Mesendoderm (in vitro differentiated cells): ENCODE measurements at places on chromosomes 3 and 15.

- H3K27ac ChIP-seq = no peak overlapping the region
- H3K4me1 ChIP-seq = no peaks in the 10 kb centered on the region
- DNase-seq = no peak
- H3K27me3 ChIP-seq = no peaks in the 10 kb centered on the region
- H3K36me3 ChIP-seq = no peaks in the 10 kb centered on the region
Measured at GRCh38 chr3:171306631-171307030, 153.6 kb downstream of the TNIK start.

DNA sequence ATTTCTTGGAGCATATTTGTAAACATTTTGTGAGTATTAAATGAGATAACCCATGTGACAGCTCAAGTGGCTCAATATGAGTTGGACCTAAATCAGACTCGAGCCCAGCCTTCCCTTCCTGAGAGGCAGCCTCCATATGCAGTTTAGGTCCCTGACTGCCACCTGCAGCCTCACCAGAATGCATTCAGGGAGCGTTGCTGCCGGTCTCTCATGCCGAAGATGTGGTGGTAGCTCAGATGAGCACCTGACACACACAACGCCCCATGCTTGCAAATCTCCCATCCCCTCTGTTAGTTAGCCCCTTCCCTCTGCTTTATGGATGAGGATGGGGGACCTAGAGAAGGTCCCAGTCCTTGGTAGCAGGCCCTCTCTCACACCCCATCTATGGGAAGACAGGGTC is 9.2 kb downstream of the ST6GAL1 start:
- no peak overlapping the region for H3K27ac ChIP-seq
- H3K27me3 ChIP-seq = no peaks in the 10 kb centered on the region
- no peaks in the 10 kb centered on the region for H3K36me3 ChIP-seq
- no peak overlapping the region for H3K4me3 ChIP-seq

- no peak for DNase-seq
- no peak overlapping the region for H3K4me3 ChIP-seq
- H3K36me3 ChIP-seq = no peaks in the 10 kb centered on the region
- no peaks in the 10 kb centered on the region for H3K4me1 ChIP-seq
- H3K27me3 ChIP-seq = no peaks in the 10 kb centered on the region
Measured at GRCh38 chr3:98839846-98840245, 61.6 kb downstream of the DCBLD2 start.

GRCh38 chr15:38689522-38689921 is 124.9 kb upstream of the RASGRP1 start:
- no peaks in the 10 kb centered on the region for H3K4me1 ChIP-seq
- no peaks in the 10 kb centered on the region for H3K27me3 ChIP-seq
- no peak overlapping the region for H3K27ac ChIP-seq
- DNase-seq = no peak
- no peaks in the 10 kb centered on the region for H3K36me3 ChIP-seq
- no peak overlapping the region for H3K4me3 ChIP-seq

DNA sequence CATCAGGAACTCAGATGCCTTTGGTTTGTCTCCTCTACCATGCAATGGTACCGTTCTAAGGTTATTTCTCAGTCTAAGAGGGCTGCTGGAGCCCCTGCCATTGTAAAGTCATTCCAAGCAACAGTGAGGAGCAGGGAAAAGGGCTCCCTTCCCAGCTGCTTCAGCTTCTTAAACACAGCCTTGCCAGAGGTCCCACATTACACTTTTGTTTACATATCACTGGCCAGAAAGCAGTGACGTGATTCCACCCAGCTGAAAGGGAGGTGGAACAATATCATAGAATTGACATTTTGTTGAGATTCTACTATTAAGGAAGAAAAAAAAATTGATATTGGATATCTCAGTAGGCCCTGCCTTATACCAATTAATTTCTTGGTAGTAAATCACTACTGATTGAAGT is 194.6 kb downstream of the SUCLG2 start:
- H3K27ac ChIP-seq = no peak overlapping the region
- H3K27me3 ChIP-seq = no peaks in the 10 kb centered on the region
- no peaks in the 10 kb centered on the region for H3K36me3 ChIP-seq

DNA sequence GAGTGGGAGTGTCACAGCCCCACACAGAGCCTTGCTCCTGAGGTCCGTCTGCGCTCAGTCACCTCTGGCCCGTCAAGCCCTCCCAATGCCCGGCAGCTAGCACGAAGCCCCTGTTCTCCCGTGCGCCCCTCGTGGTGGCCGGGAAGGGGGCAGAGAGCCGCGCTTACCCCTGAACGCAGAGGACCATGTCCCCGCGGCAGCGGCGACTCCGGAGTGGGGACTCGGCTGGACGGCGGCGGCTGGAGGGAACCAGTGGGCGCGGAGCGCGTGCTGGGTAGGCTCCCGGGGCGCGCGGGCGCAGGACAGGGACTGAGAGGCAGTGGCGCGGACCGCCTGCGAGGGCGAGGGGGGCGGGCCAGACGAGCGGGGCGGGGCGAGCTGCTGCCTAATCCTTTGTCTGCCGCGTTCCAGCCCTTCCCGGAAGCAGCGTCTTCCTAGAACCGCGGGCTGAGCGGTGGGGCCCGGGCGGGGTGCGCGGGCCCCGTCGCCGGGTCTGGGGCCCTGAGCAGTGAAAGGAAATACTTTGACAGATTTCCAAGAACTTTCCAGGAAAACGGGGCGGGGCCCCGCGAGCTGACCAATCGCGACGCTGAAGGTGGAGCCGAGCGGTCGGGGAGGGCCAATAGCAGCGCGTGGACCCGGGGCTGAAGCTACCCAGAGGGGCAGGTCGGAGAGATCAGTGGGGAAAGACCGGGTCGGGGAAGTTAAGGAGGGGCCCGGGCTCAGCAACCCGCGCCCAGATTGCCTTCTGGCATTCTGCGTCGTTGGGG is at the start of gene CISH:
CISH (minus strand) TSS at position 311 of the 770 bp plus-strand sequence; CDS start at position 187, 124 bp downstream.
- peak; percentile 97 for DNase-seq
- H3K4me1 ChIP-seq = peaks cover 3% of the 10 kb centered on the region
- no peaks in the 10 kb centered on the region for H3K36me3 ChIP-seq
- H3K27ac ChIP-seq = peak within 1 kb of the TSS; percentile 65
- H3K4me3 ChIP-seq = peak within 1 kb of the TSS; percentile 44

GRCh38 chr3:13322324-13322723 is 97.8 kb downstream of the NUP210 start:
- H3K27ac ChIP-seq = no peak overlapping the region
- DNase-seq = no peak
- H3K27me3 ChIP-seq = no peaks in the 10 kb centered on the region

GRCh38 chr15:46309914-46310313 is 675.1 kb downstream of the SQOR start:
- no peaks in the 10 kb centered on the region for H3K4me1 ChIP-seq
- no peak overlapping the region for H3K27ac ChIP-seq
- no peaks in the 10 kb centered on the region for H3K27me3 ChIP-seq
- no peak overlapping the region for H3K4me3 ChIP-seq
- DNase-seq = peak; percentile 65
- H3K36me3 ChIP-seq = no peaks in the 10 kb centered on the region

DNA sequence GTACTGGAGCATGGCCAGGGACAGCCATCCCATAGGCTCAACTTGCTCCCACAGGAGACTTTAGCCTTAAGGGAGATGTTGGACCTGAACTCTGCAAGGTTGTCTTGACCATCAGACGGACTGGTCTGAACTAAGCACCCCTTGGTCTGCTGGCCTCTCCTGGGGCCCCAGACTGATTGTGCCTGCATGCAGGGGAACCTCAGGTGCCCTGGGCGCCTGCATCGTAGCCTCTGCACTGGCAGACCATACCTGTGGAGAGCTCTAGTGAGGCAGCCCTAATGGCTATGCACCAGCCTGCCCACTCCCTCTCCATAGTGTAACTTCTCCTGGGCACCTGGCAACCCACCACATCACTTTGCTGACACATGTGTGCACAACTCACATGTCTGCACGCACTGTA is 395.6 kb downstream of the ZPLD1 start:
- DNase-seq = no peak
- no peak overlapping the region for H3K27ac ChIP-seq
- H3K36me3 ChIP-seq = no peaks in the 10 kb centered on the region
- H3K27me3 ChIP-seq = no peaks in the 10 kb centered on the region
- no peak overlapping the region for H3K4me3 ChIP-seq

- H3K27me3 ChIP-seq = no peaks in the 10 kb centered on the region
- H3K36me3 ChIP-seq = no peaks in the 10 kb centered on the region
- no peak overlapping the region for H3K4me3 ChIP-seq
- H3K4me1 ChIP-seq = no peaks in the 10 kb centered on the region
Measured at GRCh38 chr3:127072221-127072771, 89.4 kb downstream of the PLXNA1 start.

- no peaks in the 10 kb centered on the region for H3K36me3 ChIP-seq
- no peaks in the 10 kb centered on the region for H3K4me1 ChIP-seq
- DNase-seq = no peak
- no peaks in the 10 kb centered on the region for H3K27me3 ChIP-seq
- H3K4me3 ChIP-seq = no peak overlapping the region
Measured at GRCh38 chr15:78104566-78105475, 12.5 kb downstream of the SH2D7 start.

DNA sequence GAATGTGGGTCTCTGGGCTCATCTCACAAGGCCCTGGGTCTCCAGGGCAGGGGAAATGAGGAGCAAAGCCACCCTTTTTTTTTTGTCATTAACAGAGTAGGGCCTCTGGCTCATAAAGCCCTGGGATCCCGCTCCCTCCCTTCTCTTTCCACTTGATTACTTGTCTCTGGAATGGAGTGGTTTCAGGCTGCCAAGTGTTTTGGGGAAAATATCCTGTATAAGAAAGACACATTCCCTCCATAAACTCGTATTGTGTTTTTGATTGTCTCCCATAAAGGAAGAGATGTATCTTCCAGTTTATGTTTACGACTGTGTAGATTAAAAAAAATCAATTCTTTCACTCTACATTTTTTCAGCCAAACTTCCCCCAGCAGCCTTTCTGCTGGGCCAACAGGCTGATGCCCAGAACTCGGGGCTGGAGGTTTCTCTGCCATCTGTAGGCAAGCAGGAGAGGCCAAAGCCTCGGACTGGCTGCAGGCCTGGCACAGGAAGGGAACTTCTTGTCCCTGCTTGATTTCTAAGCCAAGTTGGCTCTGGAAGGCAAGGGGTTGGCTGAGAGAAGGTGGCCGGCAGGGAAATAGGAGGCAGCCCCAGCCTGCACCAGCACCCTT is 49.4 kb upstream of the INSYN1 start:
- peaks cover 8% of the 10 kb centered on the region for H3K4me1 ChIP-seq
- no peaks in the 10 kb centered on the region for H3K27me3 ChIP-seq
- H3K36me3 ChIP-seq = no peaks in the 10 kb centered on the region
- H3K4me3 ChIP-seq = no peak overlapping the region

DNA sequence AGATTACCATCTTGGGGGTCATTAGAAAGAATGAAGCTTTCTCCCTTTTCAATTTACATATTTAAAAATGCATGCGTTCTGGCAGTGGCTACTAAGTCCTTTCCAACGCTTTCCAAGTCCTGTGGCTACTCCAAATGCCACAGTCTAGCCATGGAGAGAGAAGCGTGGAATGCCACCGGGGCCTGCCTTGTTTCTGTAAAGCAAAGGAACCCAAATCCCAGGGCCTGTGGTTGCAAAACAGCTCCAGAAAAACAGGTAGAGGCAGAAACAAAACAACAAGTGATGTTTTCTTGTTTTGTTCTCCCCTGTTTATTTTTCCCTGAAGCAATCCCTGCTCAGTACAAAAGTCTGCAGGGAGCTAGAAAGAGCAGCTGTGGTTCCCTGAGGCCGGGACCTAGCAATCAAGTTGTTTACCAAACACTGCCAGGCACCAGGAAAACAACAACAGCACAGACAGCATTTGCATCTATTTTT is 85.5 kb downstream of the FOXP1 start:
- no peaks in the 10 kb centered on the region for H3K27me3 ChIP-seq
- DNase-seq = peak; percentile 93
- peaks cover 12% of the 10 kb centered on the region for H3K4me1 ChIP-seq
- H3K27ac ChIP-seq = peak overlapping the region; percentile 26
- H3K36me3 ChIP-seq = no peaks in the 10 kb centered on the region

GRCh38 chr3:156059950-156060501 is 60.4 kb upstream of the KCNAB1 start:
- H3K4me3 ChIP-seq = no peak overlapping the region
- no peaks in the 10 kb centered on the region for H3K27me3 ChIP-seq
- H3K36me3 ChIP-seq = no peaks in the 10 kb centered on the region
- H3K4me1 ChIP-seq = no peaks in the 10 kb centered on the region
- no peak overlapping the region for H3K27ac ChIP-seq
- no peak for DNase-seq
